ENCODE measurements at places on chromosomes 5 and 9.

DNA sequence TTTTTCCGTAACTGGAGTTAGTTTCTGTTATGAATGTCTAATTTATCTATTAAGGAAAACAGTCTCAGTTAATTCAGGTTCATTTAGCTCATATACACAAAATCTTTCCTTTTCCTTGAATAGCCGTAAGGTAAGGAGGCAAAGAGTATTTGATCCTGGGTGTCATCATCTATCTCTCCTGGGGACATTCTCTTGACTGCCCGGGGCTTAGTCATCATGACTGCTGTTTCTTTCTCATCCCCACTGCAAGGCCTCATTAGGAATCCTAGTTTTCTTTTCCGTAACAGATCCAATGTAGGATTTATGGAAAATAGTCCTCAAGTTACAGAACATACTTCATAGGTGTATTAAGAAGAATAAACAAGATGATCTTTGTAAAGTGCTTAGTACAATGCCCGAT lies 134.9 kb upstream of the CHD1 start:
- peaks cover 5% of the 10 kb centered on the region for H3K27me3 ChIP-seq
- DNase-seq = no peak

DNA sequence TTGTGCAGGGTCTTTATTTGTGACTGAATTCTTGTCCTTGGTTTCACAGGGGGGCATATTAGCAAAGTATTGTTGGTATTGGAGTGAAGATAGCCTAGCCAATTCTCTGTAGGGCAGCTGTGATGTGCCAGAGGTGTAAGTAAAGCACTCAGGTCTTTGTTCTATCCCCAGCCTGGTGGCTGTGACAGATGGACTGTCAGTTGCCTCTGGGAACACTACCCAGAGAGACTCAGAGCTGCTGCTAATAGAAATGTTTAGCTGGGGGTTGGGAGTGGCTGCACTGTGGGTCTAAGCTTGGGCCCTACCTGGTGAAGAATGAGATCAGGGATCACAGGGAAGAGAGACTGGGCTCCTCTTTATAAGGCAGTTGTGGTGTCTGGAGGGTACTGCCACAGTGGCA lies 1006.5 kb upstream of the TYRP1 start:
- H3K27ac ChIP-seq = no peak overlapping the region
- no peak overlapping the region for H3K4me3 ChIP-seq
- no peaks in the 10 kb centered on the region for H3K4me1 ChIP-seq

DNA sequence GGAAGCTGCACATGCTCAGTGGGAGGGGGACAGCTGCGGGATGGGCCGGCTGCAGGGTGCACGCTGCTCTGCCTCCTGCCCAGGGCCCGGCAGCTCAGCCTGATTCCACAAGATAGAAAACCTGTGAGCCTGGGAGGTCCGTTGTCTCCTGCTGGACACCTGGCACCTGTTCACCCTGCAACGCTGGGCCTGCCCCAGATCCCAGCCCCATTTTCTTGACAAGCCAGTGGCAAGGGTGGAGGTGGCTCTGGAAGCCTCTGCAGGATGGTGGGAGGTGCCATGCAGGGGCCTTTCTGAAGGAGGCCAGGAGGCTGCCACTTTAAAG lies 68.1 kb upstream of the RNF130 start:
- no peaks in the 10 kb centered on the region for H3K36me3 ChIP-seq
- H3K4me3 ChIP-seq = no peak overlapping the region
- H3K4me1 ChIP-seq = peaks cover 8% of the 10 kb centered on the region
- DNase-seq = no peak
- peaks cover 1% of the 10 kb centered on the region for H3K27me3 ChIP-seq

GRCh38 chr5:74629326-74629725 lies 11.2 kb downstream of the ENC1 start:
- H3K27me3 ChIP-seq = no peaks in the 10 kb centered on the region
- no peak overlapping the region for H3K27ac ChIP-seq
- DNase-seq = no peak
- H3K4me3 ChIP-seq = no peak overlapping the region
- H3K4me1 ChIP-seq = peaks cover 3% of the 10 kb centered on the region
- H3K36me3 ChIP-seq = no peaks in the 10 kb centered on the region

DNA sequence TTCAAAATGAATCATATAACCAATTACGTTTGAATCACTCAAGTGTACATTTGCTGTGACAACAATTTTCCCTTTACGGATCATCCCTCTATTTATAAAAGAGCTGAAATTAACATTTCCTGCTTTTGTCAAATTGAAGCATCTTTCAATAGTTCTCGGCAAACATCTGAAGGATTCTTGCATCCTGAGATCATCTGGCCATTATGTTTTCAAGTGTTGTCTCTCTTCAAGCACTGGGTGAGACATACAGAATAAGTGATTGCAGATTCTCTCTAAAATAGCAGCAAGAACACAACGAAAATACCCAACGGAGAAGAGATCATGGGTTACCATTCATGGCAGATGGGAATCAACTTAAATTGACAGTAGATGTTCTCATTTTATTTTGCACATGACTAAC lies 283.4 kb upstream of the GRAMD2B start:
- H3K27me3 ChIP-seq = no peaks in the 10 kb centered on the region
- DNase-seq = no peak
- H3K36me3 ChIP-seq = no peaks in the 10 kb centered on the region
- no peak overlapping the region for H3K4me3 ChIP-seq

DNA sequence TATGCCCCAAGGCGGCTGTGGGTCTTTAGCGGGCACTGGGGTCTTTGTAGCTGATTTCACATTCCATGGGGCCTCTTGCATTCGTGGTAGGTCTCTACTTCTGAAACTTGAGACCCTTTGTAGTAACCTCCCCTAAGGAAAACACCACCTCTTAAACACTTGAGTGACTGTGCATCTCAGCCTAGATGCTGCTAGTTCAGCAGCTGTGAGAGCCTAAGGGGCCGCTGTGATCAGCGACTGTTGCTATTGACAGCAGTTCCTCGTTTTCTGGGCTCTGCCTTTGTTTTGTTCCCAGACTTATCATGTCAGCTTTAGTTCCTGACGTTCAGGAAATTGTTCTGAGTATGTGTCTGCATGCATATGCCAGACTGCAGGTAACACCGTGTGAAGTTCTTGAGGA lies 171.2 kb downstream of the HSPA4 start:
- H3K4me3 ChIP-seq = no peak overlapping the region
- H3K36me3 ChIP-seq = no peaks in the 10 kb centered on the region

GRCh38 chr9:101731429-101731828 lies 7.0 kb downstream of the GRIN3A start:
- H3K27ac ChIP-seq = no peak overlapping the region
- H3K36me3 ChIP-seq = no peaks in the 10 kb centered on the region
- no peaks in the 10 kb centered on the region for H3K4me1 ChIP-seq
- H3K27me3 ChIP-seq = peaks cover 27% of the 10 kb centered on the region
- no peak overlapping the region for H3K4me3 ChIP-seq

- no peak overlapping the region for H3K4me3 ChIP-seq
- peaks cover 3% of the 10 kb centered on the region for H3K4me1 ChIP-seq
These were observed 85.6 kb downstream of the FBXW11 start for GRCh38 chr5:171920765-171921391.

GRCh38 chr9:38133595-38133994 lies 64.6 kb upstream of the SHB start:
- H3K27me3 ChIP-seq = peaks cover 17% of the 10 kb centered on the region
- H3K27ac ChIP-seq = no peak overlapping the region
- no peak overlapping the region for H3K4me3 ChIP-seq
- H3K4me1 ChIP-seq = no peaks in the 10 kb centered on the region

GRCh38 chr5:15864536-15865215 lies 314.9 kb downstream of the MARCHF11 start:
- DNase-seq = no peak
- no peaks in the 10 kb centered on the region for H3K36me3 ChIP-seq
- H3K27ac ChIP-seq = no peak overlapping the region
- H3K27me3 ChIP-seq = no peaks in the 10 kb centered on the region
- H3K4me3 ChIP-seq = no peak overlapping the region

- no peaks in the 10 kb centered on the region for H3K36me3 ChIP-seq
- no peaks in the 10 kb centered on the region for H3K4me1 ChIP-seq
- no peak for DNase-seq
- no peak overlapping the region for H3K4me3 ChIP-seq
These were observed 73.2 kb upstream of the SMARCA2 start for GRCh38 chr9:1941989-1942388.

DNA sequence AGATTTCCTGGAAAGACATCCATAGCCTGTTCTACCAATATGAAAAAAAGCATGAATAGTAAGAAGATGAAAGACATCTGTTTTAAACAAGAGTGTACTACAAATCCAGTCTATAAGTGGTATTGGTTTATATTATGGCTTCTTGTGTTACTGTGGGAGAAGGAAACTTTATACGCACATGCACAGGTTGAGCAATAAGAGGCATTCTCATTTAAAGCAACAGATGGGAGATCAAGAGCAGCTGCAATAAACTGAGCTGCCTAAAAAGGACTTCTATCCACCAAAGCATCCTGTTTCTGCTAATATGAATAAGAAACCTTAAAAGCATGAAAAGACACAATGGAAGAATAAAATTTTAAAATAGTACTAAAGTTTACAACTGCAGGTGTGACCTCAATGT lies 8.6 kb upstream of the PCDHB1 start:
- no peak overlapping the region for H3K27ac ChIP-seq
- H3K36me3 ChIP-seq = no peaks in the 10 kb centered on the region
- no peaks in the 10 kb centered on the region for H3K4me1 ChIP-seq
- H3K27me3 ChIP-seq = peaks cover 3% of the 10 kb centered on the region
- no peak for DNase-seq

DNA sequence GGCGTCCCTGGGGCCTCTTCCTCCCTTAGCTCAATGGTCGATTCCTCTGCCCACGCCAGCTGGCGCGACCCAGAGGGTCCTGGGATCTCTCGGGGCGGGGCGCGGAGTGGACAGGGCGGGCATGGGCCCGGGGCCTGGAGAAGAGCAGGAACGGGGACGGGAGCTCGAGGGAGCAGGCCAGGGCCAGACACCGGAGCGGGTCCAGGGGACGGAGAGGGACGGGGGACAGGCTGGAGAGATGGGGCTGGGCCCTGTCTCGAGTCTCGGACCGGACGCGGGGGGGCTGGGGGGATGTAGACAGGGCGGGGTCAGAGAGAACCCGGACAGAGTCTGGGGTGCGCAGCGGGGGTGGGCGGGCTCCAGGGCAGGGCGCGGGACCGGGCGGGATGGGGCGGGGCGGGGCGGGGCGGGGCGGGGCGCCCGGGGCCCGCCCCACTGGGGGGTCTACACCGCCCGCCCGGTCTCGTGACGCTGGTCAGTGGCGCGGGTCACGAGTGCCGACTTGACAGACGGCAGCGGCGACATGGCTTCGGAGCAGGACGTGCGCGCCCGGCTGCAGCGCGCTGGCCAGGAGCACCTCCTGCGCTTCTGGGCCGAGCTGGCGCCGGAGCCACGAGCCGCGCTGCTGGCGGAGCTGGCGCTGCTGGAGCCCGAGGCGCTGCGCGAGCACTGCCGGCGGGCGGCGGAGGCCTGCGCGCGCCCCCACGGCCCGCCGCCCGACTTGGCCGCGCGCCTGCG lies at the start of gene UAP1L1:
UAP1L1 (plus strand) TSS at position 508 of the 738 bp plus-strand sequence; CDS start at position 524, 16 bp downstream.
- H3K27me3 ChIP-seq = no peaks in the 10 kb centered on the region
- DNase-seq = peak; percentile 81
- H3K4me3 ChIP-seq = peak within 1 kb of the TSS; percentile 79
- H3K4me1 ChIP-seq = peaks cover 5% of the 10 kb centered on the region
- peaks cover 11% of the 10 kb centered on the region for H3K36me3 ChIP-seq
- peak within 1 kb of the TSS; percentile 86 for H3K27ac ChIP-seq

GRCh38 chr5:77419644-77420582 lies 72.2 kb downstream of the WDR41 start:
- no peaks in the 10 kb centered on the region for H3K4me1 ChIP-seq
- no peak overlapping the region for H3K4me3 ChIP-seq
- H3K27ac ChIP-seq = no peak overlapping the region
- no peak for DNase-seq
- peaks cover 3% of the 10 kb centered on the region for H3K27me3 ChIP-seq

GRCh38 chr5:1471997-1472963 lies 27.0 kb upstream of the SLC6A3 start:
- H3K27ac ChIP-seq = no peak overlapping the region
- peaks cover 2% of the 10 kb centered on the region for H3K4me1 ChIP-seq
- H3K27me3 ChIP-seq = no peaks in the 10 kb centered on the region
- DNase-seq = peak; percentile 19

- peaks cover 65% of the 10 kb centered on the region for H3K36me3 ChIP-seq
- no peaks in the 10 kb centered on the region for H3K4me1 ChIP-seq
- no peak for DNase-seq
- H3K27me3 ChIP-seq = no peaks in the 10 kb centered on the region
These were observed 13.7 kb downstream of the TEX53 start for GRCh38 chr9:114643896-114644295.

GRCh38 chr9:107263289-107263688 lies 19.8 kb upstream of the RAD23B start:
- H3K27ac ChIP-seq = no peak overlapping the region
- no peak for DNase-seq
- peaks cover 12% of the 10 kb centered on the region for H3K27me3 ChIP-seq
- peaks cover 3% of the 10 kb centered on the region for H3K4me1 ChIP-seq
- H3K36me3 ChIP-seq = no peaks in the 10 kb centered on the region

DNA sequence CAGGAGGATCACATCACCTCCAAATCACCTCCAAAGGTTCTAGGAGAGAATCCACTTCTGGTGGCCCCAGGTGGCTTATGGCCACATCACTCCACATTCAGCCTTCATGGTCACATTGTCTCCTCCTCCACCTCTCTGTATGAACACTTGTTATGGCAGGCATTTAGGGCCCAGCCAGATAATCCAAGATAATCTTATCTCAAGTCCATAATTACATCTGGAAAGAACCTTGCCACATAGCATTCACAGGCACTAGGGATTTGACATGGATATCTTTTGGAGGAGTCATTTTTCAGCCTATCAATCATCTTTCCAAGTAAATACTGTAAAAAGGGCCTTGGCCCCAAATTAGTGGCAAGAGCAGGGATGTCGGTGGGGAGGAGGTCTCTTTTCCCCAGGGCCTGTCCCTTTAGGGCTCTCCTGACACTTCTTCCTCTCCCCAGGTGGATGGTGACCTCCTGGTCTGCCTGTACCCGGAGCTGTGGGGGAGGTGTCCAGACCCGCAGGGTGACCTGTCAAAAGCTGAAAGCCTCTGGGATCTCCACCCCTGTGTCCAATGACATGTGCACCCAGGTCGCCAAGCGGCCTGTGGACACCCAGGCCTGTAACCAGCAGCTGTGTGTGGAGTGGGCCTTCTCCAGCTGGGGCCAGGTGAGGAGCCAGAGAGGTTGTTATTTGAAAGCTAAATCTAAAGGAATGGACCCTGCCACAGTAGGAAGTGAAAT lies 140.9 kb downstream of the SAXO1 start:
- H3K27ac ChIP-seq = no peak overlapping the region
- H3K4me3 ChIP-seq = no peak overlapping the region
- DNase-seq = no peak
- peaks cover 3% of the 10 kb centered on the region for H3K4me1 ChIP-seq
